Epithelial cell of proximal tubule (primary cell): ENCODE measurements at places on chromosomes 13 and 19. TPM values are rescaled to one million over a fixed set of nuclear protein-coding genes. Genes with fewer than 3 reads are reported as not detected.

The ASF1B gene
- total RNA-seq, result 74.0 and 98.7 TPM in 2 replicates

The SMIM44 gene
- total RNA-seq, result 1.0 TPM in 1 of 2 replicates, not detected in the other

The STAP2 gene
- total RNA-seq, result 49.2 and 70.8 TPM in 2 replicates

The FBXO17 gene
- total RNA-seq, result 21.6 and 40.4 TPM in 2 replicates

The HOMER3 gene
- total RNA-seq, result 85.9 and 106 TPM in 2 replicates

The WIZ gene
- total RNA-seq, result 19.9 and 32.5 TPM in 2 replicates

The KCNN1 gene
- not detected in 2 replicates for total RNA-seq

The CACNG7 gene
- total RNA-seq, result not detected in 2 replicates

The ATP8B3 gene
- total RNA-seq, result 1.7 and 4.6 TPM in 2 replicates

The TNNI3 gene
- total RNA-seq, result 0.40 and 0.51 TPM in 2 replicates

The SIGLEC14 gene
- total RNA-seq, result not detected in 2 replicates

The TSKS gene
- total RNA-seq, result not detected in 2 replicates

The DIRAS1 gene
- 0.94 TPM in 1 of 2 replicates, not detected in the other for total RNA-seq

The LRRC4B gene
- total RNA-seq, result 0.07 and 0.69 TPM in 2 replicates

The ZNF43 gene
- 10.9 and 11.2 TPM in 2 replicates for total RNA-seq

The CATSPERD gene
- 0.65 TPM in 1 of 2 replicates, not detected in the other for total RNA-seq

The METTL21C gene
- not detected in 2 replicates for total RNA-seq

The IGFL4 gene
- total RNA-seq, result not detected in 2 replicates

The ZNF536 gene
- 0.36 TPM in 1 of 2 replicates, not detected in the other for total RNA-seq

The NLRP9 gene
- not detected in 2 replicates for total RNA-seq

The HSH2D gene
- total RNA-seq, result 0.92 and 1.8 TPM in 2 replicates

The SLC6A16 gene
- total RNA-seq, result 0.07 and 0.29 TPM in 2 replicates

The TBC1D4 gene
- 12.3 and 20.9 TPM in 2 replicates for total RNA-seq

The CNN1 gene
- 5.6 and 16.1 TPM in 2 replicates for total RNA-seq

The ZNF296 gene
- 1.7 and 3.0 TPM in 2 replicates for total RNA-seq

The TRIM28 gene
- total RNA-seq, result 454 and 661 TPM in 2 replicates

The KLF1 gene
- 0.51 TPM in 1 of 2 replicates, not detected in the other for total RNA-seq

The ZNF667 gene
- total RNA-seq, result 3.0 and 6.1 TPM in 2 replicates

The ATF5 gene
- total RNA-seq, result 15.3 and 17.5 TPM in 2 replicates

The EHD2 gene
- total RNA-seq, result 33.6 and 58.9 TPM in 2 replicates

The GARIN5A gene
- 0.69 and 2.2 TPM in 2 replicates for total RNA-seq

The FXYD7 gene
- total RNA-seq, result not detected in 2 replicates

The FAM83E gene
- total RNA-seq, result 0.14 and 0.40 TPM in 2 replicates

The PRTN3 gene
- not detected in 2 replicates for total RNA-seq

The ZNF865 gene
- total RNA-seq, result 3.4 and 6.2 TPM in 2 replicates

The CCNA1 gene
- total RNA-seq, result 0.22 and 0.81 TPM in 2 replicates

The KHSRP gene
- 96.0 and 296 TPM in 2 replicates for total RNA-seq

The SRRM5 gene
- total RNA-seq, result 0.12 TPM in 1 of 2 replicates, not detected in the other

The SLC15A1 gene
- 1.2 and 4.6 TPM in 2 replicates for total RNA-seq

The EXOC3L2 gene
- total RNA-seq, result 0.12 TPM in 1 of 2 replicates, not detected in the other

The NCCRP1 gene
- 9.9 and 11.4 TPM in 2 replicates for total RNA-seq

The SPACA4 gene
- total RNA-seq, result not detected in 2 replicates

The TJP3 gene
- 1.9 and 3.8 TPM in 2 replicates for total RNA-seq

The NKG7 gene
- not detected in 2 replicates for total RNA-seq

The FPR2 gene
- total RNA-seq, result not detected in 2 replicates

The DAZAP1 gene
- 53.8 and 136 TPM in 2 replicates for total RNA-seq

The INAFM1 gene
- 3.0 and 7.0 TPM in 2 replicates for total RNA-seq

The CADM4 gene
- 7.7 and 16.4 TPM in 2 replicates for total RNA-seq

The CSNK1A1L gene
- not detected in 2 replicates for total RNA-seq

The NTN5 gene
- total RNA-seq, result not detected in 2 replicates

The GNG7 gene
- 0.06 TPM in 1 of 2 replicates, not detected in the other for total RNA-seq

The DLL3 gene
- 2.9 and 4.1 TPM in 2 replicates for total RNA-seq

The ATG4D gene
- 31.4 and 35.9 TPM in 2 replicates for total RNA-seq

The TPTE2 gene
- total RNA-seq, result not detected in 2 replicates

The KLF2 gene
- 1.3 and 1.9 TPM in 2 replicates for total RNA-seq

The ZNF549 gene
- total RNA-seq, result 1.7 and 2.4 TPM in 2 replicates

The TUBB4A gene
- total RNA-seq, result 0.72 and 3.1 TPM in 2 replicates

The SYNGR4 gene
- not detected in 2 replicates for total RNA-seq
